ENCODE measurements at places on chromosomes 7 and 10.

DNA sequence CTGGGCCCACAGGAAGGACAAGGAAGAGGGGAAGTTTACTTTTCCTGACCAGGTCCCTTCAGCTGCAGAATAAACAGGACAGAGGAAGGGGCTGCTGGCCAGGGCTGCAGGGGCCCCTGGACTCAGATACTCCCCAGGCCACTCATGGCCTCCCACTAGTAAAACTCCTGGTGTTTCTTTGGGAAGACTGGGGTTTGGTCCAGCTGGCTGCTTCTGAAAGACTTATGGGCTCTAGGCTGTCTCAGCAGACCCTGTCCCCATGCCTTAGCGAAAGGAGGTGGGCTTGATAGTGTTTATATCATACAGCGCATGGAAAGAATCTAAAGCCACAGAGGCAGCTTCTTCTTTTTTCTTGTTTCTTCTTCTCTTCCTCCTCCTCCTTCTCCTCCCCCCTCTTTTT lies 56.4 kb downstream of the PALD1 start:
- DNase-seq = no peak

GRCh38 chr7:98235901-98236300 lies 16.1 kb downstream of the TECPR1 start:
- DNase-seq = no peak

DNA sequence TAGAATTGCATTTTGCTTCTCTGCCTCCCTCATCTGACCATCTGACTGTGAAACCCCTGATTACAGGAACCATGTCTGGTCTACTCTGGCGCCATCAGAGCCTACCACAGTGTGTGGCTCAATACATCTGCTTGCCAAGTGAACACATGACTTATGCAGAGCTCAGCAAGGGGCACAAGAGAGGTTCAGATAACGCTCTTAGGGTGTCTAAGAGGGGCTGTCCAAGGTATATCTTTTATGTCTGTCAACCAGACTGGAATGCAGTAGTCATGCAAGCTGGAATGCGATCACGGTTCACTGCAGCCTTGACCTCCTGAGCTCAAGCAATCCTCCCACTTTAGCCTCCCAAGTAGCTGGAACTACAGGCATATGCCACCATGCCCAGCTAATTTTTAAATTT lies 10.3 kb upstream of the RRP12 start:
- no peak for DNase-seq

DNA sequence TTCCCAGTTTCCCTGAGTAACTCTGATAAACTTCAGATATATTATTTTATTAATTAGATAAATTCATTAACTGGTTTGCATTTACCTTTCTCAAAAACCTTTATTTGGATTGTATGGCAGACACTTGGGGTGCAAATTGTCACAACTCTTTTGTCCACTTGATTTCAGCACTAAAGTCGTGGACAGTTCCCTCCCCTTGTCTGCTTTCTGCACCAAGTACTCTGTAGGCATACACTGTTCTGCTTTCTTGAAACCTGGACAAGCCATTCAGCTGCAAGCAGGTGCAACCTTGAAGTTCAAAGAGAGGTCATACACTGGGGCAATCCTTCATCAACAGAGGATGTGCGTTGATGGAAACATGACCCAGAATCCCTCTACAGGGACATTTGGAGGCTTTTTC lies 162.9 kb downstream of the ARL5B start:
- no peak for DNase-seq

GRCh38 chr7:6494365-6494764 lies 46.6 kb upstream of the DAGLB start:
- DNase-seq = no peak

GRCh38 chr10:23063045-23063972 lies 32.1 kb upstream of the MSRB2 start:
- DNase-seq = no peak

DNA sequence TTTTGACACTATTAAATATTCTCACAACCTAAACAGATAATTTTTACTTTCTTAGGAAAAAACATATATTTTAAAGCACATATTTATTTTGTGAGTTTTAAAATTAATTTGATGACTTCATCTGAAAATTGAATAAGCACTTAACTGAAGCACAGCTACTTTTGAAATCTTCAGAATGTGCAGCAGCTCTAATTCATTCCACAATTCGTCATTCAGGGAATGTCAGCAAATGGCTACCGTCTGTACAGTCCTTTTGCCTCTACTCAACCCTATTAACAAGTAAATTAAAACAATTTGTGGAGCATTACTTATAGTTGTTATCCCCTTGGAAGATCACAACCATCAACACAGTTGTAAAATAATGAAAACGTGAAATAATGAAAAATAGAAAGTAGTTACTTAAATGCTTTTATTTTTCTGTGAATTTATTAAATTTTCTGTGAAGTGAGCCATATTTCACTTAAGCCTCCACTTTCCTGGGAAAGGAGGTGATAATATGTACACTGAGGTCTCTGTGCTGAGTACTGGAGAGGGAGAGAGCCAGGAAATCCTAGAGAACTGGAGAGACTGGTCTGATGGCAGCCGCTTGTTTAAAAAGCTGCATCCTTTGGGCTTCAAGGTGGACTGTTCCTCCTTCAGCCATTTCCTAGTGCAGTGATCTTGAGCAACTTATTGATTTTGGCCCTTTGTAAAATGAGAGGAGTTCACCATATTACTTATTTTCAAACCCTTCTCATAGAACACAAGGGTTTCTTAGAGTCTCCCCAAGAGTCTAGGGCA lies 70.6 kb downstream of the REEP3 start:
- DNase-seq = no peak

DNA sequence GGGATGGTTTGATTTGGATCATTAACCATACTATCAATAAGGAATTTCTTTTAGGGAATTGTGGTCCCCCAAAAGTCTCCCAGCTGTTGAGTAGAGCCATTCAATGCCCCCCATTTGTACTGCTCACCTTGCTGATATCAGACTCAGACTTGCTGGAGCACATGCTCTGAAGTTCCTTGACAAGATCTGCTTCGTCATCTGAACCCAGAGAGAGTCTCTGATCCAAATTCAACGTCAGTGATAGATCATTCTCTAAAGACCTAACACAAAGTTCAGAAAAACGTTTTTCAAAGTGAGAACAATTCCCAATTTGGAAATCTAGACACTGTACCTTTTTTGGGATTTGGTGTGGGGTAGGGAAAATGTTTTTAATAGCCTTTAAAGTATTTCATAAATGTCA lies 153.9 kb downstream of the CTTNBP2 start:
- no peak for DNase-seq

- peak; percentile 6 for DNase-seq
Measured at GRCh38 chr10:79048639-79049550, 19.9 kb upstream of the ZMIZ1 start.

DNA sequence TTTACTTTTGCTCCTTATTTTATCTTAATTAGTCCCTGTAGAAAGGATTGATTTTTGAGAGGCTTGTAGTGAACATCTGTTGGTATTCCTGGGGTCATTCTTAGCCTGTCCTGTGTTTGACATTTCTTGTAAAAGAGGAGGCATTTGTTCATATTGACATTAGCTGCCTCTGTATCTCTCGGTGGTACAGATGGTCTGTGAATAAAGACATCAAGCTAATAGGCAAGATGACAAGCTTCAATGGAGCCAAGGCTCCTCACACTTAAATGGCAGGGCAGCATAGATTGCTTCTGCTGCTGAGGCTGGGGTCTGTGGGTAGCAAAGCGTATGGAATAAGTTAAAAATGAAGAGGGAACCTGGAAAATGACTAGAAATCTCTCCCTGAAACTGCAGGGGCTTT lies 687.6 kb downstream of the LRMDA start:
- DNase-seq = no peak

- no peak for DNase-seq
Measured at GRCh38 chr10:61188691-61189090, 244.7 kb upstream of the RHOBTB1 start.

- no peak for DNase-seq
Measured at GRCh38 chr10:97057491-97058235, 128.1 kb downstream of the SLIT1 start.

Measured in stimulated activated naive CD8-positive, alpha-beta T cell treated with anti-CD3 and anti-CD28 coated beads, Interleukin-15, Interleukin-2, amounts not matched to agents 100 U/mL and 50 U/mL, for 24 hours (primary cell).